ENCODE measurements at places on chromosomes 1 and 21. TPM values are rescaled to one million over a fixed set of nuclear protein-coding genes. Genes with fewer than 3 reads are reported as not detected.
A peak's percentile ranks its signal among the peaks of the same experiment; 100 is the strongest.

- H3K4me3 ChIP-seq: no peak overlapping the region
- peaks cover 14% of the 10 kb centered on the region for H3K4me1 ChIP-seq
- H3K27ac ChIP-seq: no peak overlapping the region
Measured at GRCh38 chr21:31666445-31667010, 7.0 kb downstream of the SOD1 start.

GRCh38 chr1:85459290-85459689, 5.7 kb downstream of the DDAH1 start:
- DNase-seq: no peak
- H3K36me3 ChIP-seq: no peaks in the 10 kb centered on the region
- H3K4me1 ChIP-seq: peaks cover 45% of the 10 kb centered on the region
- H3K4me3 ChIP-seq: no peak overlapping the region

- H3K36me3 ChIP-seq: no peaks in the 10 kb centered on the region
- H3K27me3 ChIP-seq: no peaks in the 10 kb centered on the region
- H3K27ac ChIP-seq: no peak overlapping the region
- no peak for DNase-seq
- H3K4me3 ChIP-seq: no peak overlapping the region
Measured at GRCh38 chr1:115120296-115120695, 31.0 kb upstream of the TSPAN2 start.

GRCh38 chr1:101257500-101258325, 20.9 kb downstream of the S1PR1 start:
- H3K27ac ChIP-seq: no peak overlapping the region
- H3K4me1 ChIP-seq: no peaks in the 10 kb centered on the region
- H3K4me3 ChIP-seq: no peak overlapping the region
- DNase-seq: peak; percentile 92
- no peaks in the 10 kb centered on the region for H3K36me3 ChIP-seq
- H3K27me3 ChIP-seq: no peaks in the 10 kb centered on the region

DNA sequence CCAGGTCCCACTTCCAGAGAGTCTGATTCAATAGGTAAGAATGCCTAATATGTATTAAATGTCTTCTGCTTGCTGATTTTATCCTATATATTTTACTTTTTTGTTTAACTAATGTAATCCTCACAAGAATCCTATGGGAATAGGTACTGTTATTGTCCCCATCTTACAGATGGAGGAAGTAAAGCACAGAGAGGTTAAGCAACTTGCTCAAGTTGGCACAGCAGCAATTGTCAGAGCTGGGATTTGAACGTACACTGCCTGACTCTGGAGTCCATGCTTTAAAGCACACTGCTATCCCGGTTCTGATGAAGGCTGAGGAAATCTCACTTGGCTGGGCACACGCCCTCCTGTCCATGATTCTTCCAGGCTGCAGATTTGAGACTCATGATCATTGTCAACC, 62.8 kb downstream of the IGSF21 start:
- H3K27ac ChIP-seq: no peak overlapping the region
- no peaks in the 10 kb centered on the region for H3K36me3 ChIP-seq
- no peak for DNase-seq
- H3K27me3 ChIP-seq: no peaks in the 10 kb centered on the region
- H3K4me1 ChIP-seq: no peaks in the 10 kb centered on the region

- DNase-seq: no peak
- peak within 1 kb of the TSS; percentile 6 for H3K4me3 ChIP-seq
- H3K4me1 ChIP-seq: no peaks in the 10 kb centered on the region
Measured at GRCh38 chr1:156858959-156859522, at the start of gene INSRR. Gene INSRR, minus strand, starts transcription at chr1:156859117. Its CDS starts 496 bp downstream, at chr1:156858621.

- H3K36me3 ChIP-seq: no peaks in the 10 kb centered on the region
- peak; percentile 77 for DNase-seq
- peak overlapping the region; percentile 64 for H3K27ac ChIP-seq
- H3K4me1 ChIP-seq: no peaks in the 10 kb centered on the region
- no peak overlapping the region for H3K4me3 ChIP-seq
- H3K27me3 ChIP-seq: no peaks in the 10 kb centered on the region
Measured at GRCh38 chr21:39020751-39021477, 162.3 kb downstream of the PSMG1 start.

DNA sequence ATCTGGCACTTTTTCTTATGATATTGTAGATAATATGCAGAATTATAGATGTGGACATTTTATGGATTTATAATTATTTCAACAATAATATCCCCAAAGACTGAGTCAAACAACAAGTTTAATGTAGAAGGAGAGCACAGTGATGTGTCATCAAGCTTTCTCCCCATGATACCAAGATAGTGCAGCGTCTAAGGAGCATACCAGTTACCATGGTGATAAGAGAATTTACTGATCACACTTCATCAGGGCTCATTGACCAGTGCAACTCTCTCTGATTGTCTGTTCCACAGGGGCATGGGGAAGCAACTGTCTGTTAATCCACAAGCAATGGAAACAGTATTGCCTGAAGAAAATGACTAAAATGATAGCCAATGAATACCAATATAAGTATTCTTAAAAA, 209.6 kb upstream of the DPYD start:
- no peaks in the 10 kb centered on the region for H3K4me1 ChIP-seq
- H3K4me3 ChIP-seq: no peak overlapping the region
- H3K27me3 ChIP-seq: no peaks in the 10 kb centered on the region
- no peak overlapping the region for H3K27ac ChIP-seq
- H3K36me3 ChIP-seq: no peaks in the 10 kb centered on the region
- no peak for DNase-seq

E2F2 gene
- 1.2 TPM for total RNA-seq

SHISAL2A gene
- not detected for total RNA-seq

OPRD1 gene
- total RNA-seq: not detected

CYYR1 gene
- 1.5 TPM for total RNA-seq
